ENCODE measurements at places on chromosomes 1 and 21.

GRCh38 chr1:46583494-46583893 lies 20.6 kb downstream of the MKNK1 start:
- DNase-seq = no peak

GRCh38 chr1:209587789-209588188 lies 4.3 kb downstream of the CAMK1G start:
- no peak for DNase-seq

DNA sequence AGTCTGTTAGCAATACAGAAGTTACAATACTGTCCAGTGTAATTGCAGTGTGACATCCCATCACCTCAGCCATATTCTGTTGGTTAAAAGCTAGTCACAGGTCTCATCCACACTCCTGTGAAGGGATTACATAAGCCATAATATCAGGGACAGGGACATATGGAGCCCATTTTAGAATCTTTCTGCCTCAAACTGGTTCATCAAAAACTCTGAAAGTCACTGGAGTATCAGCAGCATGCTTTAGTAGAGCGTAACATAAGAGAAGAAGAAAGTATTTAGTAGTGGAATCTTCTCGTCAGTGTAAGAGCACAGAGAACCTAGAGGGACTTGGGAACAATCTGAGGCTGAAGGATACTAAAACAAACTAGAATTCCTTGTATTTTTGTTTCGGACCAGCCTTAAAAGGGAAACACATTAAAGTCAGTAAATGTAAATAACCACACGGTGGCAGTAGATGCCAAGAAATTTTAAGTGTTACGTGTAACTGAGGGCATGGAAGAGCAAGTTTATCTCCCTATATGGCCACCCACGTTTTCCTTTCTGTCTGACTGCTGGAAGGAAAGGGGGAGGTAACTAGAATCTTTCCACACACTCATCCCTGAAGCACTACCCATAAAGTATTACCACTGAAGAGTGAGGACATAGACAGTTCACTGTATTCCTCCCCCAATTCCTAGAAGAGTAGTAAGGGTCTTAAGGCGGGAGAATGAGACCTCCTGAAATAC lies 41.6 kb upstream of the AGL start:
- DNase-seq = peak; percentile 49

GRCh38 chr1:241269116-241269515 lies 87.9 kb downstream of the RGS7 start:
- DNase-seq = no peak

GRCh38 chr1:117093091-117093534 lies 28.4 kb downstream of the TRIM45 start:
- DNase-seq = peak; percentile 25

GRCh38 chr1:209862391-209863356 lies 34.9 kb downstream of the UTP25 start:
- no peak for DNase-seq

- no peak for DNase-seq
Measured at GRCh38 chr1:224127925-224128819, 14.3 kb downstream of the FBXO28 start.

DNA sequence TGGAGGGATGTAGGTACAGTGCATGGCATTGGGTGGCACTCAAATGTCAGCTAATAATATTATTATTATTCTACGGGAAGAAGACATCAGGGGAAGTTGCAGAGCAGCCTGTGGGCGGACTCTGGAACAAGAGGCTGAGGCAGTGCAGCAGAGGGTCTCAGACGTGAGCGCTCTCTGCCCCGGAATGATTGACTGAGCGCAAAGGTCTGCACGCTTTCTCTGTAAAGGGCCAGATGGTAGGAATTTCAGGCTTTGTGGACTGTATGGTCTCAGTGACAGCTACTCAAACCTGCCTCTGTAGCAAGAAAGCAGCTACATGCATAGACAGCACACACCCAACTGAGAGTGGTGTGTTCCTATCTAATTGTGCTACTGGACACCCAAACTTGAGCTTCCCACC lies 29.6 kb upstream of the VPS13D start:
- no peak for DNase-seq

- DNase-seq = no peak
Measured at GRCh38 chr21:44480200-44481053, 25.1 kb downstream of the LRRC3 start.

DNA sequence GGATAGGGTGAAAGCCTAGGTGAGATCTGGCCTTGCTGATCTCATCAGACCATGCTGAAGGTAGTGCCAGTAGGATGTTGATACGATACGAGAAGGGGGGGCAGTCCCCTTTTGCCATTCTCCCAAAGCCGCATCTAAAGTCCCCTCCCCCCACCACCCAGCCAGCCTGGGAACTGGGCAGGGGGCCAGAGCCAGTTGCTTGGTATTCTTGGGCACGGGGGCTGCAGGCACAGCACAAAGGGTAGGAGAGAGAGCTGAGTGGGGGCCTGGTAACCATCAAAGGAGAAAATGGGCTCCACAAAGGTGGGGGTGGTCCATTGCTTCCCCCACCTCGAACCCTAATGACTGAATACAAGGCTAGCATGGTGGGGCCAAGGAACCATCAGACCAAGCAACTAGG lies 5.4 kb downstream of the PEA15 start:
- no peak for DNase-seq

DNA sequence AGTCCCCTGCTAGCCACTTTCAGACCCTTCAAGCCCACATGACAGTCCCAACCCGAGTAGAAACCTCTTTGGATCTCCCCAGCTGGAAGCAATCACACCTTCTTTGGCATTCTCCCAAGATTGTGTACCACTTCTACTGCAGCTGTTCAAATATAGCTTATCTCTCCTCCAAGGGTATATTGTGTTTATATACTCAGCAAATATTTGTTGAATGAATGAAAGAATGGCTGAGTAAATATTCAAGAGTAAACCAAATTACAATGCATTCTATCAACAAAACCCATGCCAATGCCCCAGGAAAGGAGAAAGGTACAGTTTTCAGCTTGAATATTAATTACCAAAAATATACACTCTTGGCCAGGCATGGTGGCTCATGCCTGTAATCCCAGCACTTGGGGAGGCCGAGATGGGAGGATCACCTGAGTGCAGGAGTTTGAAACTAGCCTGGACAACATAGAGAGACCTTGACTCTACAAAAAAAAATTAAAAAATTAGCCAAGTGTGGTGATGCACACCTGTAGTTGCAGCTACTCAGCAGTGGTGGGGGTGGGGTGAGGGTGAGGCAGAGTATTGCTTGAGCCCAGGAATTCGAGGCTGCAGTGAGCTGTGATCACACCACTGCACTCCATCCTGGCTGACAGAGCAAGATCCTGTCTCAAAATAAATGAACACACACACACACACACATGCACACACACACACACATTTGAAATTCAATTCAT lies 68.5 kb downstream of the NIBAN1 start:
- no peak for DNase-seq

- DNase-seq = peak; percentile 63
Measured at GRCh38 chr1:230084408-230085177, 17.6 kb downstream of the GALNT2 start.

- DNase-seq = peak; percentile 77
Measured at GRCh38 chr1:214506972-214507431, 44.4 kb downstream of the PTPN14 start.

DNA sequence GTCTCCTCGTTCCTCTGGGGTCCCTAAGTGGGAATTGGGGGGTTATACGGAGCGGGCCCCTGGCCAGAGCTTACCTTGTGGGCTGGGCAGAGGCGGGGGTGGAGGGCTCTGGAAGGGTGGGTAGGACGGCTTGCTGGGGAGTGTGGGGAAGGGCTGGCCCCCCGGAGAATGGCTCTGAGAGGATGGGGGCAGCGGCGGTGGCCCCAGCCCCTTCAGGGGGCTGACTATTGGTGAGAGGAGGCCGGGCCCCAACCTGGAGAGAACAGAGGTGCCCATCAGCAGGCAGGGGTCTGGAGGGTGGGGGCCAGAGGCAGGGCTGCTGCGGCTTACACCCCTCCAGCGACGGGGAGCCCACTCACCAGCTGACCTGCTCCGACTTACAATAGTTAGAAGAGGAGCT lies 50.6 kb downstream of the DMRTB1 start:
- DNase-seq = no peak

DNA sequence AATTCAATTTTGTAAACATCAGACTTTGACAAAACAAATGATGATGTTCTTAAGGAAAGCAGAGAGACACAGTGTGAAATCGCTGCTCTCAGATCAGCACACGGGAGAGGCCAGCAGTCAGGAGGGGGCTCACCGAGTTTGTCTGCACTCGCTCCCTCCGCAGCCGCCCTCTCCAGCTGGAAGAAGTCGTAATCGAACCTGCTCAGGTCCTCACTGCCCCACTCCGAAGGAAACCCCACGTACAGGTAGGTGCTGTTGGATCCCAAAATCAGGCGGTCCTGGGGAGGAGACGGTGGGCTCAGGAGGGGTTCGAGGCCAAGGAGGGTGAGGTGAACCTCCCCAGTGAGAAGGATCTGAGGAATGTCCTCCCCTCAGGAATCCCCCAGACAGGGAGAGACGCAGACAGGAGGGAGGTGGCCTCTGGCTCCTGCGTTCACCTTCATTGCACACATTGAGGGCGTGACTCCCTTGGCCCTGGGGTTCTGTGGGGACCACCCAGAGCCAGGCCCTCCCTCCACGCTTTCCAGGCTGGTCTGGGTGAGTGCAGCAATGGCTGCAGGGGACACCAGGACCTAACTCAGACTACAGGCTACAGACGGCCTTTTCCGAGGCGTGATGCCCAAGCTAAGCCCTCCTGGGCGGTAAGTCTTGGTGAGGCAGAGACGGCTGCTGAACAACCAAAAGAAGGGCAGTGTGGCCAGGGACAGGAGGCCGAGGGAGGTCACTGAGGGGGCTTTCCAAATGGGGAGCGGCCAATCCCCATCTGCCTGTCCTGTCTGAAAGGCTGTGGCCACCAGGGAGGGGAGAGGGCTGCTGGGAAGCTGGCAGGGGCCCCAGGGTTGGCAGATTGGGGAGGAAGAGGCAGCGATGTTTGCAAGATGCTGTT lies 65.5 kb downstream of the SCCPDH start:
- no peak for DNase-seq

GRCh38 chr1:49104575-49104974 lies 327.9 kb upstream of the BEND5 start:
- no peak for DNase-seq

- no peak for DNase-seq
Measured at GRCh38 chr21:18138507-18138906, 106.1 kb upstream of the CHODL start.

- no peak for DNase-seq
Measured at GRCh38 chr21:45417256-45417950, 12.4 kb downstream of the COL18A1 start.

Data from mucosa of gallbladder (tissue), 1 donor.